Anterior cingulate cortex (tissue), 58 donors: ENCODE measurements at places on chromosomes 6 and 20.

- DNase-seq, result no peak
These were observed 120.5 kb downstream of the HIVEP1 start for GRCh38 chr6:12132351-12133222.

DNA sequence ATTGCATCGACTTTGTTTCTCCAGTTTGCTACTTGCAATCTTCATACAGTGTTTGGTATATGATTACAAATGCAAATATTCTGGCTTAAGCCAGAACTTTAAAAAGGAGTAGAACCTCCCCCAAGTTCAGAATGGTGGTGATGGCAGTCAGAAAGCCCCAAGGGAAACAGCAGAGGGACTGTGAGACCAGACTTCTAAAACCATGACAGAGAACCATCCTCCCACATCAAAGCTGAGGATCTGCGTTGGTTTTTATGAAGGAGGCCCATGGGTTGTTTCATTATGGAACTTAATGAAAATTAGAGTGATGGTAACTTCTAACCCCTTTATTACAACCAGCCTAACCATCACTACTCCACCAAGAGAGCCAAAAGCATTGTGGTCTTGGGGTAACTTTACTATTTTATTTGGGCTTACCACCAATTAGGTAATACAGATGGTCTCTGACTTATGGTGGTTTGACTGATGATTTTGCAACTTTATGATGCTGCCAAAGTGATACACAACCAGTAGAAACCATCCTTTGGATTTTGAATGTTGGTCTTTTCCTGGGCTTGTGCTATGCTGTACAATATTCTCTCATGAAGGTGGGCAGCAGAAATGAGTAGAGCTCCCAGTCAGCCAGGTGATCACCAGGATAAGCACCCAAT, 10.9 kb upstream of the MRS2 start:
- no peak for DNase-seq

DNA sequence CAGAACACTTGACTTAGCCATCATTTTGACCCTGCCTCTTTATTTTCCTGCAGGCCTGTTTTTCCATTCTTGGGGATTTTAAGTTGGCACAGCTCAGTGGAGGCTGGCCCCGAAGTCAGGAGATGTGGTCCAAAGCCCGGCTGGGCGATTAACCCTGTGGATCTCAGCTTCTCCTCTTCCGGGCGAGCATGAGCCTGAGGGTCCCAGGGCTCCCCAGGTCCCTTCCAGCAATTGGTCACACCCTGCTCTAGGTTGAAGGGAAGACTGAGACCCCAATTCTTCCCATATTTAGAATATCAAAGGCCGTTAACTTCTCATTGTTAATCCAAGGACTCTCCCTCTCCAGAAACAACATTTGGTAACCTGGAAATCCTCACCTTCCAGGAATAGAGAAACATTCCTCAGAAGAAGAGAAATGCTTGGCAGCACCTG, 2.3 kb downstream of the THBS2 start:
- DNase-seq, result no peak

GRCh38 chr20:37987602-37988290, 45.5 kb downstream of the TTI1 start:
- no peak for DNase-seq

- DNase-seq, result peak; percentile 55
These were observed 50.7 kb upstream of the SIRPA start for GRCh38 chr20:1844325-1845162.

DNA sequence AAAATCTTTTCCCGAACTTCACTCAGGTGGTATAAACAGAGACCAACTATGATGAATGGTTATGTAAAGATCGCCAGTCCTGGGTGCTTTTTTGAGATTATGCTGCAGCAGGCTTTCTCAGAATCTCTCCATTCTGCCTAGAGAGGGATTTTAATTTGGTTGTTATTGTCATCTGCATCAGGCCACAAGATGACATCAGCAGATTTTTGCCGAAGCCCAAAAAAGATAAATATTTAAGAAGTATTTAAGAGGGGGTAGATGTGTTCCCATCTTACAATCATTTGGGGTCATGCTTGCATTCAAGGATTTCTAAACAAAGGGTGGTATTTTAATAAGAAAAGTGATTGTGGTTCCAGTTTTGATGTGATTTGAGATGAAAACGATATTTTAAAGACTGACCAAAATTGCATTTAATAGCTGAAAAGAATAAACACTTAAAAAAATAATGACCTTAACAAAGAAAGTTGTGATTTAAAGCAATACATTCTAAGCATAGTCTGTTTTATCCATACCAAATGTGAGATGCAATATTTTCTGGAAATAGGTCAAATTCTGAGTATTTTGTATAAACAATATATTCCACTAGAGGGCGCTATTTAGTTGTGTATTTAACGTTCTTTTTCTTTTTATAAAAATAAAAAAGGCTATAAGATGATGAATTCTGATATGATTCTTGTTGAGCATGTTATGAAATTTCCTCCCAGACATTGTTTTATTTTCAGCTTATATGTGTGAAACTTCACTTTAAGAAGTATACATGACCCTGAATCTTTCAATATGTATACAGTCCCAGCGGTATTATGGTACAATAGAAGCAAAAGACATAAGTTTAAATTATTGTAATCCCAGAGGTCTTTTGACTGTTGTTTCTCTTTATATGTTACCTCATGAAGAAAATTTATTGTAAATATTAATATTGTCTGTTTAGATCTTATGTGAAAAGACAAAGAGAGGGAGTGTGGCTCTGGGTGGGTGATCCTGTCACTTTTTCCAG, 51.0 kb upstream of the ZFP64 start:
- DNase-seq, result no peak

GRCh38 chr6:105886814-105887544, 199.2 kb upstream of the PRDM1 start:
- DNase-seq, result no peak
